Heart right ventricle (tissue), 16 donors: ENCODE measurements at places on chromosomes 7 and 10. TPM values are rescaled to one million over a fixed set of nuclear protein-coding genes. Genes with fewer than 3 reads are reported as not detected.

DNA sequence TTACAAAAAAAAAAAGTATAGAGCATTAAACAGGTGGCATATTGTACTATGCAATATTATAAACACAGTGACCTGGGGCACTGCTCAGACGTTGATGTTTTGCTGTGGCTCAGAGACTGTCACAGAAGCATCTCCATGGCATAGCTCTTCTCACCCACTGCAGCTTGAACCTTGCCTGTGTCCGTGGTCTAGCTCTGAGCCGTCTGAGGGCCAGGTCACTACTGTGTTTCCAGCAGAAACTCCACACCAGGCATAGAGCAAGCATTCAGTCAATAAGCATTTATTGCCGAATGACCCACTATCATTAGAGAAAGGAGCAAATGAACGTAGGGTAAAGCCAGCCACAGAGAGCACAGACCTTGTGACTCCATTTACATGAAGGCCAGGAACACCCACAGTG lies 443.2 kb upstream of the FOXK1 start:
- H3K4me3 ChIP-seq, result no peak overlapping the region
- H3K36me3 ChIP-seq, result no peaks in the 10 kb centered on the region
- no peaks in the 10 kb centered on the region for H3K27me3 ChIP-seq
- no peak for DNase-seq
- no peaks in the 10 kb centered on the region for H3K4me1 ChIP-seq
- no peak overlapping the region for H3K27ac ChIP-seq

- no peaks in the 10 kb centered on the region for H3K36me3 ChIP-seq
- no peak overlapping the region for H3K4me3 ChIP-seq
- peaks cover 8% of the 10 kb centered on the region for H3K27me3 ChIP-seq
- no peak overlapping the region for H3K27ac ChIP-seq
- no peak for DNase-seq
Observed at GRCh38 chr10:118213436-118213835, 128.7 kb downstream of the FAM204A start.

Gene AGAP6
- polyA plus RNA-seq, result 26.3 TPM

- H3K4me1 ChIP-seq, result no peaks in the 10 kb centered on the region
- peak; percentile 88 for DNase-seq
- no peaks in the 10 kb centered on the region for H3K36me3 ChIP-seq
- H3K4me3 ChIP-seq, result peak within 1 kb of the TSS; percentile 63
- H3K27ac ChIP-seq, result peak within 1 kb of the TSS; percentile 86
Observed at GRCh38 chr7:82443547-82444219, at the start of gene CACNA2D1. TSS of gene CACNA2D1 (minus strand) at chr7:82443777.

Gene LIPF
- polyA plus RNA-seq, result 0.65 TPM

GRCh38 chr10:121531076-121531829 lies 67.0 kb downstream of the FGFR2 start:
- no peak overlapping the region for H3K27ac ChIP-seq
- no peaks in the 10 kb centered on the region for H3K4me1 ChIP-seq
- H3K36me3 ChIP-seq, result no peaks in the 10 kb centered on the region
- no peak for DNase-seq

DNA sequence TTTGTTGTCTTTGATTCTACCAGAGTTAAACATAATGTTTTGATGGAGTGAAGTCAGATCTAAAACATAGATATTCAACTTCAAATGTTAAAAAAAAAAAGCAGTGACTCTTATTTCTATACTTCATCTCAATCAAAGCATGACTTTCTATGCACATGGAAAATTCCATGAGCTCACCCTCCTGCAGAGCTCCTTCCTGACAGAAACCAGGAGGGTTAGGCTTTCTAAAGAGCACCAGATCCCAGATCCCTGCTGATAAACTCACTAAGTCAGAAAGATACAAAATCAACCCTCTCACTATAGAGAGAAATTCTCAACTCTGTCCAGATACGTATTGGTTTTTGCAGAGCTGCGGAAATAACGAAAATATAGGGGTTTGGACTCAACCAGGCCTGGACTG lies 122.6 kb downstream of the FAM107B start:
- no peak for DNase-seq
- no peaks in the 10 kb centered on the region for H3K27me3 ChIP-seq
- H3K4me3 ChIP-seq, result no peak overlapping the region
- no peaks in the 10 kb centered on the region for H3K36me3 ChIP-seq

DNA sequence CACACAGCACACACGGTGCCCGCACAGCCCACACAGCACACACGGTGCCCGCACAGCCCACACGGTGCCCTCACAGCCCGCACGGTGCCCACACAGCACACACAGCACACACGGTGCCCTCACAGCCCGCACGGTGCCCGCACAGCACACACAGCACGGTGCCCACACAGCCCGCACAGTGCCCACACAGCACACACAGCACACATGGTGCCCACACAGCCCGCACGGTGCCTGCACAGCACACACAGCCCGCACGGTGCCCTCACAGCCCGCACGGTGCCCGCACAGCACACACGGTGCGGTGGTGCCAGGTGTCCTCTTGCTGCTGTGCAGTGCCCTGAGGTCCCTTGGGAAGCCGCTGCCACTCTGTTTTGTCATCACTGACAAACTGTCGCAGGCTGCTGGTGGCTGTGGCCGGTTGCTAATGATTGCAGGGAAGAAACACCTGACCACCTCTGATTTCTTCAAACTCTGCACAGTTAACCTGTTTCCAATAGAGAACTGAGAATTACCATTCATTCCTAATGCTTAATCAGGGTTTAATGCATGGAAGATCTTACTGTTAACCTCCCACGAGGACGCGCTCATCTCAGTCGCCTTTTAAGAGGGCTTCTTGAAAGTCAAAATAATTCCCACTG lies 66.9 kb downstream of the GLRX3 start:
- no peak overlapping the region for H3K4me3 ChIP-seq
- H3K27me3 ChIP-seq, result no peaks in the 10 kb centered on the region
- no peak for DNase-seq
- H3K36me3 ChIP-seq, result no peaks in the 10 kb centered on the region

DNA sequence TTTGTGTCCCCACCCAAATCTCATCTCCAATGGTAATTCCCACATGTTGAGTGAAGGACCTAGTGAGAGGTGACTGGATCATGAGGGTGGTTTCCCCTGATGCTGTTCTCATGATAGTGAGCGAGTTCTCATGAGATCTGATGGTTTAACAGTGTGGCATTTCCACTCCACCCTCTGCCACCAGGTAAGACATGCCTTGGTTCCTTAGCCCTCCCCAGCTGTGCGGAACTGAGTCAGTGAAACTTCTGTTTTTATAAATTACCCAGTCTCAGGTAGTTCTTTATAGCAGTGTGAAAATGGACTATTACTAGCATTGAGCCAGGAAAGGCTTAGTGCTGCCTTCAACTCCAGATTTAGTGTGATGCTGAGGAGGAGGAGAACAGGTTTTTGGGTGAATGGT lies 222.2 kb downstream of the ADRA2A start:
- DNase-seq, result no peak
- no peak overlapping the region for H3K4me3 ChIP-seq
- no peak overlapping the region for H3K27ac ChIP-seq
- H3K27me3 ChIP-seq, result no peaks in the 10 kb centered on the region

DNA sequence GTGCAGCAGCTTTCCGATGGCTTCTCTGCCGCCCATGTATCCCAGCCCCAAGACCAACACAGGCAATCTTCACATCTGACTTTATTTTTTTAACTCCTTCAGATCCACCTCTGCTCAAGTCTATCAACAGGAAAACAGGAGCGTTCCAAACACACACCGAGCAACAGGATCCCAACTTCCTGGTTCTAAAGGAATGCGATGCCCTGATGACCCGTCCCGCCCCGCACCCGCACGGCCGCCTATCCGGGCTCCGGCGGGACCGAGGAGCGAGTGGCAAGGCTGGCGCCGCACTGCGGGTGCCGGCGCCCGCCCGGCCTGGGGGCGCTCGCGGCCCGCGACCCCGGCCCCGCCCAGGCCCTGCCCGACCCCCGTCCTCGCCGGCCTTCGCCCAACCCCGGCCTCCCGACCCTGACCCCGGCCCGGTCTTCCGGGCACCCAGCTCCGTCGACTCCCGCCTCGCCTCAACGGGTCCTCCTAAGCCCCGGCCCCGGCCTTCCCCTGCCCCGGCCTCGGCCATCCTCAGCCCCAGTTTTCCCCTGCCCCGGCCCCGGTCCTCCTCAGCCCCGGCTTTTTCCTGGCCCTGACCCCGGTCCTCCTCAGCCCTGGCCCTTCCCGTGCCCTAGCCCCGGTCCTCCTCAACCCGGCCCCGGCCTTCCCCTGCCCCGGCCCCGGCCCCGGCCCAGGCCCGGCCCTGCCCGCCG lies 730 bp downstream of the LARP4B start:
- peak; percentile 31 for DNase-seq
- H3K4me1 ChIP-seq, result peaks cover 52% of the 10 kb centered on the region
- no peaks in the 10 kb centered on the region for H3K27me3 ChIP-seq
- H3K27ac ChIP-seq, result peak overlapping the region; percentile 88
- peak overlapping the region; percentile 77 for H3K4me3 ChIP-seq
- H3K36me3 ChIP-seq, result no peaks in the 10 kb centered on the region

Gene WNT8B
- polyA plus RNA-seq, result not detected

Gene MUC3A
- polyA plus RNA-seq, result 3.5 TPM

DNA sequence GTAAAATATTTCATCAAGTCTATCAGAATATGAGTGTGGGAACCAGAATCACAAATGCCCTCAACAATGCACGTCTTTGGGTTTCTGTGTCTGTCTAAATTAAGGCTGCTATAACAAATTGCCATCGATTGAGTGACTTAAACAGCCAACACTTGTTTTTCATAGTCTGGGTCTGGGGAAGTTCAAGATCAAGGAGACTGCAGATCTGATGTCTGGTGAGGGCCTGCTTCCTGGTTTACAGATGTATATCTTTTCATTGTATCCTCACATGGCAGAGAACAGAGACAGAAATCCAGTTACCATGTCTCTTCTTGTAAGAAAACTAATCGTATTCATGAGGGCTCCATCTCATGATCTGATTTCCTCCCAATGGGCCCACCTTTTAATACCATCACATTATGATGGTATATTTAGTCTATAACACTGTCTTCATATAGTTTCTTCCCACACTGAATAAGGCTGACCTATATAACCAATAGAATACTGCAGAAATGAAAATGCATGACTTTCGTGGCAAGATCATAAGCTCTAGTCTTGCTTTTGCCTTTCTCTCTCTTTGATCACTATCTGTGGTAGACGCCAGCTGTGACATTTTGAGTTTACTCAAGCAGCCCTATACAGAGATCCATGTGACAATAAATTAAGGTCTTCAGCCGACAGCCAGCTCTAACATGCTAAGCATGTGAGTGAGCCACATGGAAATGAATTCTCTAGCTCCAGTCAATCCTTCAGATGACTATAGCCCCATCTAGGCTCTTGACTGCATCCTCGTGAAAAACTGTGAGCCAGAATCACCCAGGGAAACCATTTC lies 51.9 kb downstream of the THSD7A start:
- no peak overlapping the region for H3K4me3 ChIP-seq
- H3K27me3 ChIP-seq, result no peaks in the 10 kb centered on the region
- no peaks in the 10 kb centered on the region for H3K36me3 ChIP-seq
- H3K4me1 ChIP-seq, result no peaks in the 10 kb centered on the region
- H3K27ac ChIP-seq, result no peak overlapping the region
- DNase-seq, result no peak

GRCh38 chr10:129568583-129569344 lies 101.7 kb downstream of the MGMT start:
- DNase-seq, result no peak
- no peak overlapping the region for H3K4me3 ChIP-seq
- H3K36me3 ChIP-seq, result no peaks in the 10 kb centered on the region
- no peak overlapping the region for H3K27ac ChIP-seq
- H3K27me3 ChIP-seq, result no peaks in the 10 kb centered on the region
- H3K4me1 ChIP-seq, result no peaks in the 10 kb centered on the region

Gene NACAD
- 3.2 TPM for polyA plus RNA-seq

- H3K27ac ChIP-seq, result peak overlapping the region; percentile 35
- no peaks in the 10 kb centered on the region for H3K36me3 ChIP-seq
- H3K4me3 ChIP-seq, result no peak overlapping the region
- no peaks in the 10 kb centered on the region for H3K27me3 ChIP-seq
- peak; percentile 48 for DNase-seq
- peaks cover 54% of the 10 kb centered on the region for H3K4me1 ChIP-seq
Observed at GRCh38 chr7:116955801-116956476, 2.6 kb downstream of the ST7 start.

- no peak overlapping the region for H3K4me3 ChIP-seq
- peaks cover 27% of the 10 kb centered on the region for H3K36me3 ChIP-seq
- H3K27ac ChIP-seq, result no peak overlapping the region
- no peaks in the 10 kb centered on the region for H3K4me1 ChIP-seq
- no peaks in the 10 kb centered on the region for H3K27me3 ChIP-seq
- no peak for DNase-seq
Observed at GRCh38 chr10:130179640-130180039, 43.4 kb downstream of the GLRX3 start.

- no peaks in the 10 kb centered on the region for H3K36me3 ChIP-seq
- H3K27ac ChIP-seq, result no peak overlapping the region
- peaks cover 34% of the 10 kb centered on the region for H3K4me1 ChIP-seq
- H3K4me3 ChIP-seq, result no peak overlapping the region
- DNase-seq, result no peak
- no peaks in the 10 kb centered on the region for H3K27me3 ChIP-seq
Observed at GRCh38 chr10:8060010-8060703, 5.7 kb downstream of the GATA3 start.

GRCh38 chr7:157568106-157568769 lies 231.4 kb downstream of the DNAJB6 start:
- no peak for DNase-seq
- H3K4me1 ChIP-seq, result peaks cover 9% of the 10 kb centered on the region
- peak overlapping the region; percentile 27 for H3K27ac ChIP-seq
- H3K36me3 ChIP-seq, result no peaks in the 10 kb centered on the region
- H3K4me3 ChIP-seq, result peak overlapping the region; percentile 66

Gene STEAP4
- polyA plus RNA-seq, result 15.0 TPM
